ENCODE measurements at places on chromosomes 7 and 10.

DNA sequence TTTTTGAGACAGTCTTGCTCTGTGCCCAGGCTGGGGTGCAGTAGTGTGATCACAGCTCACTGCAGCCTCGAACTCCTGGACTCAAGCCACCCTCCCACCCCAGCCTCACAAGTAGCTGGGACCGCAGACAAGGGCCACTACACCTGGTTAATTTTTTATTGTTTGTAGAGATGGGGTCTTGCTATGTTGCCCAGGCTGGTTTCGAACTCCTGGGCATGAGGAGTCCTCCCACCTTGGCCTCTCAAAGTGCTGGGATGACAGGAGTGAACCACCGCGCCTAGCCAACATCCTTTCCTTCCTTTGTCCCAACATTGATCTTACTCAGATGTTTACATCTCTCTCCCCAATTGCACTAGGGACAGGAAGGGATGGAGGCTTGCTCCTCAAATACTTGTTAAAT, 3.3 kb downstream of the GTF2IRD1 start:
- no peak for DNase-seq

- no peak for DNase-seq
Measured at GRCh38 chr10:124589491-124590041, 127.9 kb downstream of the LHPP start.

GRCh38 chr7:142587578-142588191, 161.6 kb upstream of the PRSS1 start:
- no peak for DNase-seq

DNA sequence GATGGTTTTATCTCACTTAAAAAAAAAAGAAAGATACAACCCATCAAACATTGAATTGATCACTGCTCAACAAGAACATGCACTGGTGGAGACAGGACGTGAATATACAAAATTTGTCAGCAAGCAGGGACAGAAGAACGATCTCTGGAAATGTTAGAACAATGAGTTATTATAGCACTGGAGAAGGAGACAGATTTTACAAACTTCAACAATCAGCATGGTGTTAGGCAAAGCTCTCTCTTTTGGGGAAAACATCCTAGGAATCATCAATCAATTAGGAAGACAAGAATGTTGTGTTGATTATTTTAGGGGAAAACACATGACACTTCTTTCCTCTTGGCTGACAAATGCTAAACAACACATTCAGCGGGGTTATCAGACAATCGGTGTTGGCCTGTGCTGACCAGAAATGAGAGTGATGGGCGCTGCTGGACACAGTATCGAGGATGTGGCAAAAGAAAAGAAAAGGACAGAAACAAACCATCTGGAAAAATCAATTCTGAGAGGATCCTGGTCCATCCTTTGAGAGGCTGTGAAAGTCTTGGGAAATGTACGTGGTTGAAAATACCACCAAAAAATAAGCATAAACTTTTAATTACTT, 103.9 kb downstream of the RAPGEF5 start:
- DNase-seq: no peak

- DNase-seq: no peak
Measured at GRCh38 chr10:68559251-68559650, 886 bp upstream of the TET1 start.

DNA sequence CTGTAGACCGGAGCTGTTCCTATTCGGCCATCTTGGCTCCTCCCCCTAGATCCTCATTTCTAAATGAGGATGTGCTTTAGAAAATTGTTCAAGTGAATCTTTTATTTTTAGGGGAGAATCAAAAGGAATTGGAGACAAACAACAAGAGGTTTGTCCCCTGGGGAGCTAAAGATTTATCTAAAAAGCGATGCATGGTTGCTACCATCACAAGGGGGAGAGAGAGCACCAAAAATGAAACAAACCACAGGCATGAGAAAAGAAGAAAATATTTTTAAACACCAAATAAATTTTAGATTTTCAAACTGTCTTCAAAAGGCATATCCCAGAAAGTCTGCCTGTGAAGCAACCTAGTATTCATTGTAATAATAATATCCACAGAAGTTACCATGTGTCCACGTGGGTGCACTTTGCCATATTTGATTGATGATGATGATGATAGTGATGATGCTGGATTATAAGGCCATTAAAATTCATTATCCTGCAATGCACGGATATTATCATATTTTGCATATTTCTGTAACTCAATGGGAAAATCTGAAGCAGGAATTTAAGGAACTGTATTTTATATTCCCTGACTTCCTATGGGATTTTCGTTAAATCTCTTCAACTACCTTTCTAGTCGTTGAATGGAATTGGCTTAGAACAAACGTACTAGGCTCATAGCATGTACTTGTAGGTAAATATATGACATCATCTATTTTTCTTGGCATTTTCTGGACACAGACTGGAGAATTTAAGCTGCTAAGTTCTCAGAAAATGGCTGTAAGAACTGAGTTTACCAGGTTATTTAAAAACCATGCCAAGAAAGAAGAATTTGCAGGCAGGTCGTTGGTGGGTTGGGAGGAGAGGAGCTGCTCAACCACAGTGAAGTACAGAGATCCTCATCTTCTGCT, 171.6 kb downstream of the WDR37 start:
- DNase-seq: no peak

DNA sequence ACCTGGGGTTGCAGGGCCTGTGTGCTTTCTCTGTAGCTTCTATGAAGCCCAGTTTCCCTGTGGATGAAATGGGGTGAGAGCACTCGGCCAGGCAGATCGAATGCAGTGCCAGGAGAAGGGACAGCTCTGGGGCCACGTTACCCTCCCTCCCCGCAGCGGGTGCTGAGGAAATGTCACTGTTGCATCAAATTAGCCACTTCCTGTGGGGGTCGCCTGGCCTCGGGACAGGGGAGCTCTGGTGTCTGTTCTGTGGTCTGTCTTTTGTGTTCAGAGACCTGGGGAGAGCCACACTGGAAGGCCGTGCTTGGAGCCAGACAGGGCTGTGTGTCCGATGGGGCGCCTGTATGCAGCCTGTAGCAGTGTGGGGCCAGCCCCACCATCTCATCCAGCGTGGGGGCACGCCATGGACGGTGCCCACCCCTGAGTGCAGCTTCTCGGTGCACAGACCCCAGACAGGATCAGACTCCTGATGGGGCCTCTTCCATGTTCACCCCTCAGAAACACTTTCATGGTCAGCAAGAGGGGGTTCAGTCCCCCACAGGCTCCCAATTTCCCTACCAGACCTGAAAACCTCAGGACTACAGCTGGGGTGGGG, 13.6 kb downstream of the TTYH3 start:
- no peak for DNase-seq

- no peak for DNase-seq
Measured at GRCh38 chr7:155739538-155740143, 72.6 kb downstream of the SHH start.

DNA sequence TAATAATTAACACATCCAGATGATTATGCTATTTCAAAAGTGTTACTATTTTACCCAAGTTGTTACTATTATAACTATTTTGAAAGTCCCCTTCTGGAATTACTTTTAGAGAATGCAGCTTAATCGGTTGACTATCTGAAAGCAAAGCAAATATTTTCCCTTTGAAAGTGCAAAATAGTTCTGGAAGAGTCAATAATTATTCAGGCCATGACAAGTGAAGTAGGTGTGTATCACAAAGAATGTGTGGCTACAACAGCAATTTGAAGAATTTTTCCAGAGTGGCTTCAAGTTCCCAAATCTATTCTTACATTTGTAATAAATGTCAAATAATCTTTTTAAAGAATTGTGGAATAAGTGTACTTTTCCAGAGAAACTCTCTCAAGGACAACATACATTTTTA, 42.8 kb downstream of the RNLS start:
- DNase-seq: no peak

DNA sequence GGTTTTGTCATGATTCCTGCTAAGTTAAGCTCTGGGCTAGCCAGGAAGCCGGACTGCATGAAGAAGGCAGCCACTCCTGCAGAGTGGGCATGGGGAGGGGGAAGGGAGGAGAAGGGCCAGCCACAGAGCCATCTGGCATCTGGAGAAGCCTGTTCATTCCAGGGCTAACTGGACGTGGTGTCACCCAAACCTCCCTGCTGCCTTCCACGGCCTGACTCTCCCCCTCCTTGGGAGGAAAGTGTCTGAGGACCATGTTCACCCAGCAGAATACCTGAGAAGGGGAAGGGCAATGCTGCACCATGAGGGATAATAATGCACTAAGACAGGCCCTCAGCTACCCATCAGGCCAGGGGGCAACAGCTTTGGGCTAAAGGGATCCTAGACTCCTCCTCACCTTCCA, 15.4 kb downstream of the AQP1 start:
- peak; percentile 58 for DNase-seq

- no peak for DNase-seq
Measured at GRCh38 chr10:36182179-36182566, 540.1 kb upstream of the FZD8 start.

- no peak for DNase-seq
Measured at GRCh38 chr10:77391605-77392235, 245.9 kb downstream of the KCNMA1 start.

- DNase-seq: no peak
Measured at GRCh38 chr7:136079934-136080333, 102.8 kb upstream of the MTPN start.

- DNase-seq: peak; percentile 74
Measured at GRCh38 chr10:70558871-70559810, 43.4 kb downstream of the PRF1 start.

Data from ascending aorta (tissue), 2 donors.